ENCODE measurements at places on chromosomes 2 and 18. TPM values are rescaled to one million over a fixed set of nuclear protein-coding genes. Genes with fewer than 3 reads are reported as not detected.
A peak's percentile ranks its signal among the peaks of the same experiment; 100 is the strongest.

GRCh38 chr18:34976123-34976522 is 65.1 kb upstream of the MAPRE2 start:
- peak; percentile 53 for DNase-seq

DNA sequence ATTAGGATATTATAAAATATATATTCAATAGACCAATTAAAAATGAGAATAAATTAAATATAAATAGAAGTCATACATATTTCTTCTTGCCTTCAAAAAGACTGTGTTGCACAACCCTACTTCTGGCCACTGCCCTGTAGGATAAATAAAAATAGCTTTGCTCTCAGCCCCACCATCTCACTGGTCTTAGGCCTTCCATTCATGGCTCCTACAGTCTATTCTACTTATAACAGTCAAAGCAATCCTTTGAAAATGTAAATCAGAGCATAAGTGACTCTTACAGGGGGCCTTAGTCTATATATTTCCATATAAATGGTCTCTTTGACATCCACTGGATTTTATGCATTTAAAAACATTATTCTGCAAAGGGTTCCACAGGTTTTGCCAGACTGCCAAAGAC is 72.9 kb downstream of the KLF7 start:
- DNase-seq, result no peak

The CTIF gene
- polyA plus RNA-seq, result 39.1 TPM

- DNase-seq, result no peak
Measured at GRCh38 chr2:134368009-134368817, 114.3 kb downstream of the MGAT5 start.

DNA sequence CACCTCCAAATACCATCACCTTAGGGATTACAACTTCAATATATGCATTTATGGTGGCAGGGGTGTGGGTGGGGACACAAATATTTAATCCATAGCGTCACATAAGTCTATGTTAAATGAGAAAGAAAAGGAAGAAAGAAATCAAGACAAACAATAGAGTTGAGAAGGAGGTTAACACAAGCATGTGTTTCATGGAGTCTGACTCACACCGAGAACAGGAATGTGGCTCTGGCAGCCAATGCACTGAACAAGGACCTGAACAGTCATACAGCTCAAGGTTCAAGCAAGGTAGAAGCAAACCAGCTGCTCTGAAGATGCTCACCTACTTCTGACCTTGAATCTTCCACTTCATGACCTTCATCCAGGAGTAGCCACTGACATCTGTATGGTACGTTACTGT is 36.2 kb upstream of the LPIN1 start:
- DNase-seq, result no peak

DNA sequence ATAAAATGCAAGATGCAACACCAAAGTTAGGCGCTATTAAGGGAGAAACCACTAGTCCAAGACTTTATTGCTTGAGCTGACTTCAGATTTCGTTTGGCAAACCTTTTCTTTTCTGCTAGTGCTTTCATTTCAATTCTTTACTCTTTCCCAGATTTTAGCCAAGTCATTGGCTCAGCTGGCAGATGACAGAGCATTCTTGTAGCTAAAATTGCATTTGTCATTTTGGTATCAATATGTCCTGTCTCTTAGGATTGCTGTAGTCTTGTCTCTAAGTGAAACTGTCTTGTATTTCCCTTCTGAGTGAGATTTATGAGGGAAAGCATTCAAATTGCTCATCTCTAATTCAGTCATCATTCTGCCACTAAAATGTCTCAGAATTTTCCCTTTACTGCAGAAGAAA is 335.1 kb downstream of the METTL4 start:
- no peak for DNase-seq

DNA sequence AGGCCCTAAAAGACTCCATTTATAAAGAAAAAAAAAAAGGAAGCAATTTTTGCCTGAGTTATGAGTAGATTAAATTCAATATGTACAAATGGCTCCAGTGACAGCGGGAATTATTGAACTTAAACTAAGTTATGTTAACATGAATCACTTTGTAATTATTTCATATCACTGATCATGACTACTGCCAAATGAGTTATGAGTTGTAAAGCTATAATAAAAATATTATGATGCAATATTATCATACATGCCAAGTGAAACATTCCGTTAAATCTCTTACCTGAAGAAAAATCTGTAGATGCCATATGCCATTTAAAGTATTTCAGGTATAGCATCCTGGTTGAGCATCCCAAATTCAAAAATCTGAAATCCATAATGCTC is 217.5 kb downstream of the DLGAP1 start:
- DNase-seq, result no peak

The PSMA8 gene
- not detected for polyA plus RNA-seq

DNA sequence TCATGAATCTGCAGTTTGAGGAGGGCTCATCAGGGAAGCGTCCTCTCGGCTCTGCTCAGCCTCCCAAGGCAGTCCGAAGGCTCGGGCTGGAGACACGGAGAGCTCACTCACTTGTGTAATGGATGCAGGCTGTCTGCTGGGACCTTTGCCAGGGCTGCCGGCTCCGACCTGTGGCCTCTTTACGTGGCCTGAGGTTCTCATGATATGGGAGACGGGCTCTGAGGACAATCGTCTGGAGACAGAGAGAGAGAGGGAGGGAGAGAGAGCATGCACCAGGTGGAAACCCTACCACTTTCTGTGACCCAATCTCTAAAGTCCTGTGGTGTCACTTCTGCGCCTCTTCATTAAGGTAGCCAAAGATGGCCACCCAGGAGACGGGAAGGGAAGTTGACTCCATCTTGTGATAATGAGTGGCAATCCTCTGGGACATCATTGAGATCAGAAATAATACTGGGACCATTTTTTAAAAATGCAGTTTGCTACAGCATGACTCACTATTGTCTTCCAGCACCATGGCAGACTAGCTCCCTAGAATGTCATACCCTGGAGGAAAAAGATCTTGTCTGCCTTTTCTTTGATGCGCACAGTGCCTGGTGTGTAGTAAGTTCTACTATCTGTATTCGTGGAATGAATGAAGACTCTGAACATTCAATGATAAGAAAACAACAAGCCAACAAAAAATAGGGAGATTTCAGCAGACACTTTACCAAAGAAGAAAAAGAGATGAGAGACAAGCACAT is 60.2 kb downstream of the CD8B2 start:
- no peak for DNase-seq

DNA sequence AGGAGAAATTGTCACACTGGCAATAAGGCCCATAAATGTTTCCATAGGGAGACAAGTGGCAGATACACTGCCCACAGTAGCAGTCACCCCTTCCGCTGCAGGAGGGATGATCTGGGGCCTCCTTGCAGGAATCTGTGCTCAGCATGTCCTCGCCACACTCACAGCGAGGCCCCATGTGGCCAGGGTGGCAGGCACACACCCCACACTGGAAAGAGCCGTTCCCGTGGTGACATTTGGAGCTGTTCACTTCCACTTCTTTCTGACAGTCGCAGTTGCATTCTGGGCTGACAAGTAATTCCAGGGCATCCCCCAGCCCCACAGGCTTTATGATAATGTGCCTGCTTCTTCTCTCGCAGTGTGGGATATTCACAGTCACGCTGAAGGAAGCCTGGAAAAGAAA is 62.6 kb downstream of the ITGB6 start:
- no peak for DNase-seq

DNA sequence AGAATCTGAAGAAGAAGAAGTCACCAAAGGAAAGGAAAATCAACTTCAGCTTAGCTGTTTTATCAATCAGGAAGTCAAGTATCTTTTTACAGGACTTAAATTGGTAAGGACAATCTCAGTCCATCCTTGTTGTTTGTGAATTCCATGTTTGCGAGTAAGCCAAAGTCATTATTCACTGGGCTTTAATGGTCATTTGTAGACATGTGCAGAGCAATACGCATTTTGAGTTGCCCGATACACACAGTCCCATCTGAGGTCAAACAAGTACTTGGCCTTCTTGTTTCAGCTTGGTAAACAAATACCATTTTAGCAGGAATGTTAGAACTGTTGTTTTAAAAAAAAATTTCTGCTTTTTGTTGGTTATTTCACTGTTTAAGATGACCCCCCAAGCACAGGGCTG is 40.9 kb downstream of the USP14 start:
- DNase-seq, result no peak

- no peak for DNase-seq
Measured at GRCh38 chr18:28512357-28512756, 335.4 kb upstream of the CDH2 start.

DNA sequence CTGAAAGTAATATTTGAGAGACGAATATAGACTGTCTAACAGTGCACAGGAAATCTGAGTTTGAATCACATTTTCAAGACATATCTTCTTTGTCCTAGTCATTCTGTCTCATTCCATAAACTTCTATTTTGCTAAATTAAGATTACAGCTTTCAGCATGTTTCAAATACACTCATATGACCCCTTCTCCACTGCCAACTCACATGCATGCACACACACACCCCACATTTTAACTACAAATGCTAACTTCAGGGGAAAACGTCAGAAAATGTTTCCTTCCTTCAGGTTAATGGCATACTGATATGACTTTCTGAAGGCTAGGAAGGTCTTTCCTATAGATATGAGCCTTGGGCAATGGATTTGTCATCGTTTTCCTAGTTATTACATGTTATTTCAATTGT is 373.7 kb downstream of the RBM43 start:
- DNase-seq, result no peak

- DNase-seq, result no peak
Measured at GRCh38 chr2:172389685-172390339, 37.6 kb upstream of the ITGA6 start.

The ANKRD29 gene
- 5.7 TPM for polyA plus RNA-seq

- no peak for DNase-seq
Measured at GRCh38 chr2:172693037-172693436, 42.6 kb upstream of the RAPGEF4 start.

GRCh38 chr18:10051877-10052631 is 138.2 kb downstream of the VAPA start:
- peak; percentile 82 for DNase-seq

DNA sequence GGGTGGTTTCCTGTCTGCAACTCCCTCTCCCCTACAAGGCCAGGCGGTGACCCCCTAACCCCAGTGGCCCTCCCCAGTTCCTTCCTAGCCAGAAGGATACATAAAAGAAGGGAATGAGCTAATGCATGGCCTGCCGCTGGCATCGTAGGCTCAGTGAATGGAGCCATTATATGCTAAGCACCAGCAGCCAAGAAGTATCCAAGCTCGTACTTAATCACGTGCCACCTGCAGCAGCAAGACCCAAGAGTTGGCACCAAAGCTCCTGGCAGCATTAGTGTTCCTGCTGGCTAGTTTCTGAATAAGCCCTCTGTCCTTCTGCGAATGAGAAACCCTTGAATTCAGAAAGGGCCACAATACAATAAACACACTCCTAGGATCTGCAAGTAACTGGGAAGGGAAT is 4.3 kb downstream of the DBI start:
- DNase-seq, result no peak

GRCh38 chr2:99784946-99785345 is 295.1 kb upstream of the REV1 start:
- DNase-seq, result no peak

- DNase-seq, result no peak
Measured at GRCh38 chr2:225140723-225141122, 98.5 kb upstream of the DOCK10 start.

DNA sequence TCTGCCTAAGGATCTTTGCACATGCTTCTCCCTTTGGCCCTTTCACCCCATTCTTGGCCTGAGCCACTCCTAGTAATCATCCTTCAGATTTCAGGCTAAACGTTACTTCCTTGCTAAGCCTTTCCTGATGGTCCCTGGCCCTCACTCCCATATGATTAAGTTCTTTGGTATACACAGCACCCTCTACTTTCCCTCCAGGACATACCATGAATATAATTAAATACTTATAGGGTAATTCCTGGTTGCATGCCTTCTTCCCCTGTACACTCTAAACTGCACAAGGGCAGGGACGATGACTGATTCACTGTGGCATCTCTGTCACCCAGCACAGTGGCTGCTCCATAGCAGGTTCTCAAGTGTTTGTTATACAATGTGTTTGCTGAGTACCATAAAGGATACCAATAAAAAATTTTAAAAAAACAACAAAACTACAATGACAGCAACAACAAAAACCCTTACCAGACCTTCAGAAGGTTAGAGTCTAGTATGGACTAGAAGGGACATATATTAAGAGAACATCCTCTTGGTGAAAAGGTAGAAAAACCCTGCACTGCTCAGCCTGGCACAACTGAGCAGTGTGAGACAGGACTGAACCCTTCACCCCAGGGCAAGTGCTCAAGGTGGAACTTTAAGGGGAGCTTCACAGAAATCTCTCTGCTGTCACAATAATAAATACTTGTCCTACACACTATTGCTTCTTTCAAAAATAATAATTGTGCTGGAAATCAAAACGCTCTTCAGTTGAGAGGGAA is 76.2 kb downstream of the AAK1 start:
- DNase-seq, result no peak

- no peak for DNase-seq
Measured at GRCh38 chr18:74248595-74248994, 43.2 kb downstream of the CYB5A start.

- no peak for DNase-seq
Measured at GRCh38 chr2:42764901-42765300, 966 bp upstream of the OXER1 start.

All from muscle of arm (tissue), 14 donors.